ENCODE measurements at places on chromosomes 2 and 18.
A peak's percentile ranks its signal among the peaks of the same experiment; 100 is the strongest.

GRCh38 chr2:232526372-232526941 is 497 bp downstream of the CHRND start:
- DNase-seq: no peak

DNA sequence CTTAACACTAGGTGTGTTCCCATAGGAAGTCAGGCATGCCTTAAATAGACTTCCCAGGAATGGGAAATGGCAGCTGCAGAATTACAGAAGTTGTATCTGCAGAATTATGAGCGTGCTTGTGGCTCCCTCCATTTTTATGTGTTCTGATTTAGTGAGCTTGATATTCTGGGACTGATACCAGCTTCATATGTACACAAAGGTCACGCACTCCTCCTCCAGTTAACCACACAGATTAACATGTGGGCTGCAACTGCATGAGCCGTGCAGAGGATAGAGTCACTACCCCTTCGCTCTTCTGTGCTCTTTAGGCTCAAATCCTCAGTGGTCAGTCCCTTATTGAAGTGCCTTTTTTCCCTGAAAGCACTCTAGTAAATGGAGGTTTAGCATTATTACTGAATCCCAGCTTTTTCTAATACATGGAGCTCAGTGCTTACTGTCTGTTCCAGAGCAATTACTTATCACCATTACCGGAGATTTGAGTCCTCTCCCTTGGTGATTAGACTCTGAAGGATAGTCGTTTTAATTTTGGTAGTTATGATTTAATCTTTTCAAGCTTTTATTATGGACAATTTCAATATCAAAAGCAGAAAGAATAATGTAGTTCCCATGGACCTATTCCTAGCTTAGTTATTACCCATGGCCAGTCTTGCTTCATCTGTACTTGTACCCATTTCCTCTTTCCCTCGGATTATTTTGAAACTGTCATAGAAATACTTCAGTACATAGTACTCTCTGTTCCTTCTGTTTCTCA is 238.3 kb downstream of the PRKCE start:
- DNase-seq: no peak

GRCh38 chr2:232513353-232513752 is 6.8 kb upstream of the PRSS56 start:
- DNase-seq: no peak

DNA sequence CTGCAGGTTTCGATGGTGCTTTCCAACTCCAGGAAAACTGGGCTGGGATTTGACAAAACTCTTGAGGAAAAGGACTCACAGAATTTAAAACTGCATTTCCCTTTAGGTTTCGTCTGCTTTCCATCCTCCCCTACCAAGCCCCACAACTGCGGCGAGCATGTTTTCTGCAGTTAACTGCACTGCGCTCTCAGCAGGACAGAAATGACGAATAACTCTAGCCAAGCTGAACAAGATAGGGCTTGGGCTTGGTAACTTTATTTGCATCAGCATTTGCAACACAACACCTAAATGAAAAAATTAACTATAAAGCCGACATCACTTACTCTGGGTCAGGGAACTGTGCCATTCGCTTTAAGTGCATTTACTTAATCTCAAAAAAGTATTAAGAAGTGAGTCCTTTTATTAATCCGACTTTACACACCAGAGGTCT is 669 bp upstream of the PIKFYVE start:
- DNase-seq: no peak

DNA sequence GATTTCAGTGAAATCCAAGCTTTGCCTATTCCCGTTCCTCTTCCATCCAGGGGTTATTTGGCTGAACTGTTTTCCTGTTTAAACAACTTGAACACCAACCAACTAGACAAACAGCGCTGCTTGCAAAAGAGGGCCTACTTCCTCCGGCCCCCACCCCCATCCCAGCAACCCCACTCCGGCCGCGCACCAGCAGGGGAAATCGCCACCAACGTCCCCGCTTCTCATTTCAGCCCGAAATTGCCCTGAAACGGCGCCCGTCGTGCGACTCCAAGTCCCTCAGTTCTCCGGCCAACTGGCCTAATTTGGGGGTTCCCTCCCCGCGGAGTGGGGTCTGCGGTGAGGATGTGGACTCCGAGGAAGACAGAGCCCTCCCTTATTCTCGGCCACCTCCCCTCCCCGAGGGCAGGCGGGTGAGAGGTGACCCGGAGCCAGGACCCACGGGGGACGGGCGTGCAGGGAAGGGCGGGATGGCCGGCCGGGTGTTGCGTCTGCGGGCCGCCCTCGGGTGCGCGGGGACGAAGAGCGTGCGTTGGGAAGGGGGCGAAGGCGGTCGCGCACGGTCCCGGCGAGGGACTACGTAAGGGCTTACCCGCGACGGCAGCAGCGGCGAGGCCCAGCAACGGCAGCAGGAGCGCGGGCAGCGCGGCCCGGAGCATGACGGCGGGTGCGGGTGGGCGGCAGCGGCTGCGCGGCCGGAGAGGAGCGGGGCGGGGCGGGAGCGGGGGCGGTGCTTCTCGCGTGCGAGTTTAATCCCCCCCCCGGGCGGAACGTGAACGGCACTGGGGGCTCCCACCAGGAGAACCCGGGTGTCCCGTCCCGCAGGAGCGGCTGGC is at the start of gene CD302:
CD302 (minus strand) TSS at position 666 of the 833 bp plus-strand sequence; CDS start at position 656, 10 bp downstream.
- peak; percentile 44 for DNase-seq

DNA sequence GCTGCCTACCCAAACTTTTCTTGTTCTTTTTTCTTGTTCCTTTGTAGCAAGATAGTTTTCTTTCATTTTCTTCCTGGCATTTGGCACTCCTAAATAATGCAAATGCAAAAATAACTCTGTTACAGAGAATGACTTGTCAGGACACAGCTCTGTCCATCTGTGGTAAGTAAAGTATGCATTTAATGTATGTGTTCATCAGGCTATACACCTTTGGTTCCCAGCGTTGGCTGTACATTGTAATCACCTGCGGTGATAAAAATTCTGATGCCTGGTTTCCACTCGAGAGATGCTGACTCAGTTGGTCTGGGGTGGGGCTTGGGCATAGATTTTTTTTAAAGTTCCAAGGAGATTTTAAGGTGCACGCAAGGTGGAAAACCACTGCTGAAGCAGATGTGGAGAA is at the start of gene SERPINB13:
SERPINB13 (plus strand) TSS at position 378 of the 400 bp plus-strand sequence. CDS start 1,325 bp downstream, outside the sequence.
- DNase-seq: no peak

GRCh38 chr2:144937910-144938709 is 418.2 kb upstream of the ZEB2 start:
- no peak for DNase-seq

DNA sequence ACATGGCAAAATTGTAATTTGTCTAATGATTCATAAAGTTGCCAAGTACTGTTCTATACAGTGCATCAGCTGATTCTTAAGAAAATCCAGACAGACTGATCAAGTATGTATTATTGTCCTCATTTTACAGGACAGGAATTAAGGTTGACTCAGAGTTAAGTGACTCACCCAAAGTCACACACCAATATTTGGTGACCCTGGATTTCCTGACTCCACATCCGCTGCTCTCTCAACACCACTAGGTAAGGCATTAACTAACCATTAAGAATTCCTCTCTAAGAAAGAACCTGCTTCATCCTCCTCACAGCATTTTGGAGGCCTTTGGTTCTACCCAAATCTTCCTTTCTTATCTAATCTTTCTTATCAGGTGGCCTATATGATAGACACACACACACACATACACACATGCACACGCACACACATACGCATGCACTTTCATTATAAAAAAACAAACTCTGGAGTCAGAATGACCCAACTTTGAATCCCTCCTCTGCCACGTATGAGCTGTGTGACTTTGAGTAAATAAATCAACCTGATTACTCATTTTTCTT is 150.8 kb downstream of the ANKRD44 start:
- DNase-seq: peak; percentile 12

DNA sequence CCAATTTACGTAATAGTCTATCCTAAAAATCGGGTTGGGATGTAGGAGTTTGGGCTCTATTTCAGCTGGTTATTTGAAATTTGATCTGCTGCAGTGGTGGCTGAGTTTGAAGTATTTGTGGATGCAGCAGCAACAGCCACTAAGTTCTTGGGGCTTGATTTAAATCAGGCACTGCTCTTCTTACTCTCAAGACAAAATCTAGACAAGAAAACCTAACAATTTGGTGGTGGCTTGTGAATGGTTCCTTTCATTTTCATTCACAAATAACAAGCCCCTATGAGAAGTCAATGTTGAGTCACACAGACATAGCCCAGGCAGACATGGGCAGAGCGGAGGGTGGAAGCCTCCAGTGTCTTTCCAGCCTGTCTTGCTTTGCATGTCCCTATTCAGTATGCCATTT is 199.3 kb downstream of the LTBP1 start:
- DNase-seq: no peak

GRCh38 chr2:71151620-71152019 is 21.2 kb downstream of the MPHOSPH10 start:
- DNase-seq: no peak

DNA sequence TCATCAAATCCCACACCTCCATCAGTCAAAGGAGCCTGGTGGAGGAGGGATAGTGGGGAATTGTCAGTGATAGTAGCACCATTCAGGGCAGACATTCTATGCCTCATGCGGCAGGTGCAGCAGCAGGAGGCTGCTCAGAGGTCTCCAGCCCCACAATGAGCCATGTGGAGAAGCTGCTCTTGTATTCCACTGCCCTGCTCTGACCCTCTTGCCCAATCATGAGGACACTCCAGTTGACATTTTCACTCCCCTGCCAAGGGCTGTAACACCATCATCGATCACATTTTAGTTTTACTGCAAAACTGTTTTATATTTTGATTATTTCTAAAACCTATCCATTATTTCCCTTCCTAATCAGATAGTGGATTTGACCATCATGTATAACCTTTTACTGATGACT is 487.6 kb upstream of the KLHL29 start:
- DNase-seq: no peak

GRCh38 chr2:134883552-134884293 is 34.9 kb upstream of the CCNT2 start:
- no peak for DNase-seq

DNA sequence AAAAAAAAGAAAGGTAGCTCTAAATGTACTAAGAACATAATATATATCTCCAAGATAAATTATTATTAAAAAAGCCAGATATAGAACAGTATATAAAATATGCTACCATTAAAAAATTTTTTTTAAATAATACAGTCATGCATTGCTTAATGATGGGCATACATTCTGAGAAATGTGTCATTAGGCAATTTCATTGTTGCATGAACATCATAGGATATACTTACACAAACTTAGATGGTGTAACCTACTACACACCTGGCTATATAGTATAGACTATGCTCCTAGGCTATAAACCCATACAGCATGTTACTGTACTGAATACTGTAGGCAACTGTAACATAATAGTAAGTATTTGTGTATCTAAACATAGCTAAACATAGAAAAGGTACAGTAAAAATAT is 18.3 kb upstream of the LAPTM4A start:
- no peak for DNase-seq

GRCh38 chr2:216632346-216632951 is 771 bp upstream of the IGFBP2 start:
- no peak for DNase-seq

DNA sequence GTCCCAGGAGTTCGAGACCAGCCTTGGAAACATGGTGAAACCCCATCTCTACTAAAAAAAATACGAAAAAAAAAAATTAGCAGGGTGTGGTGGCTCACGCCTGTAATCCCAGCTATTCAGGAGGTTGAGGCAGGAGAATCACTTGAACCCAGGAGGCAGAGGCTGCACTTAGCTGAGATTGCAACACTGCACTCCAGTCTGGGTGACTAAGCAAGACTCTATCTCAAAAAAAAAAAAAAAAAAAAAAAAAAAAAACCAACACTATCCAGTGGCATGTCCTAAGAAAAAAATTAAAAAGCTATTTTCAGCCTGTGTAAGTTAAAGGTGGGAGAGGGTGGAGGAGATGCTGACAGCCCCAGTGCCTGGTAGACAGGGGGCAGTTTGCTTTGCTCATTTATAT is 32.2 kb upstream of the REL start:
- no peak for DNase-seq

DNA sequence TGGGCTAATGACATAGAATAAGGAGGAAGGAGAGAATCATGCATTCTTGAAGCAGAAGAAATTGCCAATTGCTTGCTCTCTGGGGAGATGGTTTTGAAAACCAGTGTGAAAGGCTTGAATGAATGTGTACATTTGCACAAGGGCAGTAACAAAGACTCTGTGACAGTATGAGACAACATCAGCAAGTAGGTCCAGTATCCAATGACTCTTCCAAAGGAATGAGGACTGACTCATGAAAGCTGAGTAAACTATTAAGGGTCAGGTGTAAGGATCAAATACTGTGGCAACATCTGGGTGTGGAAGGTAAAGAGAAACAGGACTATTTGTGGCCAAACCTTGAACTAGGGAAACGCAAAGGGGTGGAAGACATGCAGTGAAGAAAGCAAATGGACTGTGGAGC is 886.0 kb upstream of the CHAC2 start:
- DNase-seq: no peak

- no peak for DNase-seq
Measured at GRCh38 chr2:124319577-124319976, 294.5 kb downstream of the CNTNAP5 start.

DNA sequence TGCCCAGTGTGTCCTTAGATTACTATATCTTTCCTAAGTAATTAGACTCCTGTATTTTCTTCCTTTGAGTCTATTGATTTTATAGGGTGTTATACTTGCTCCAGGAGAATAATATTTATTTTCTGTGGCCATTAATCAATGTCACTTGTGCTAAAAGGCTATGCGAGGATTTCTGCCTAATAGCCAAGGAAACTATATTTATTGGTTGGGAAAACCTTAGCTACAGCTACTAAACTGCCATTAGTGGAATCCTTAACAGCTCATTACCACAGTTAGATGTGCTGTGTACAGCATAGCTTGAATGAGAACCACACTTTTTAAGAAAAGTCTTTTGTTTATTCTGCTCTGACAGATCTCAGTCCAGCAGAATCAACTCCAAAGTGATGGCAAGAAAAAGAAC is 537.3 kb downstream of the ERBB4 start:
- DNase-seq: no peak

Measured in stimulated activated CD8-positive, alpha-beta memory T cell treated with anti-CD3 and anti-CD28 coated beads, Interleukin-4, amount 100 ng/mL, for 24 hours (primary cell).